ENCODE measurements at places on chromosomes 7 and 10.

DNA sequence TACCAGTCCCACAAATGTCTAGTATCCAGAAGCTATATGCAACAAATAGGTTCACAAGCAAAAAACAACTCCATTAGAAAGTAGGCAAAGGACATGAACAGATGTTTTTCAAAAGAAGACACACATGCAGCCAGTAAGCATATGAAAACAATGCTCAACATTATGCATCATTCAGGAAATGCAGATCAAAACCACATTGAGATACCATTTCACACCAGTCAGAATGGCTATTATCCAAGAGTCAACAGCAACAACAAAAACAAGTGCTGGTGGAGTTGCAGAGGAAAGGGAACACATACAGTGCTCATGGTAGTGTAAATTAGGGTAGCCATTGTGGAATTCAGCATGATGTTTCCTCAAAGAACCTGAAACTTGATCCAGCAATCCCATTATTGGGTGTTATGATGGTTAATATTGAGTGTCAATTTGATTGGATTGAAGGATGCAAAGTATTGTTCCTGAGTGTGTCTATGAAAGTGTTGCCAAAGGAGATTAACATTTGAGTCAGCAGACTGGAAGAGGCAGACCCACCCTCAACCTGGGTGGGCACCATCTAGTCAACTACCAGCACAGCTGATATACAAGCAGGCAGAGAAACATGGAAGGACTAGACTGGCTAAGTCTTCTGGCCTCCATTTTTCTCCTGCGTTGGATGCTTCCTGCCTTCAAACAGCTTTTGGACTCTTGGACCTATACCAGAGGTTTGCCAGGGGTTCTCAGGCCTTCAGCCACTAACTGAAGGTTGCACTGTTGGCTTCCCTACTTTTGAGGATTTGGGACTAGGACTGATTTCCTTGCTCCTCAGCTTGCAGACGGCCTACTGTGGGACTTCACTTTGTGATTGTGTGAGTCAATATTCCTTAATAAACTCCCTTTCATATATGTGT lies 218.4 kb upstream of the SEMA3D start:
- no peak for DNase-seq

DNA sequence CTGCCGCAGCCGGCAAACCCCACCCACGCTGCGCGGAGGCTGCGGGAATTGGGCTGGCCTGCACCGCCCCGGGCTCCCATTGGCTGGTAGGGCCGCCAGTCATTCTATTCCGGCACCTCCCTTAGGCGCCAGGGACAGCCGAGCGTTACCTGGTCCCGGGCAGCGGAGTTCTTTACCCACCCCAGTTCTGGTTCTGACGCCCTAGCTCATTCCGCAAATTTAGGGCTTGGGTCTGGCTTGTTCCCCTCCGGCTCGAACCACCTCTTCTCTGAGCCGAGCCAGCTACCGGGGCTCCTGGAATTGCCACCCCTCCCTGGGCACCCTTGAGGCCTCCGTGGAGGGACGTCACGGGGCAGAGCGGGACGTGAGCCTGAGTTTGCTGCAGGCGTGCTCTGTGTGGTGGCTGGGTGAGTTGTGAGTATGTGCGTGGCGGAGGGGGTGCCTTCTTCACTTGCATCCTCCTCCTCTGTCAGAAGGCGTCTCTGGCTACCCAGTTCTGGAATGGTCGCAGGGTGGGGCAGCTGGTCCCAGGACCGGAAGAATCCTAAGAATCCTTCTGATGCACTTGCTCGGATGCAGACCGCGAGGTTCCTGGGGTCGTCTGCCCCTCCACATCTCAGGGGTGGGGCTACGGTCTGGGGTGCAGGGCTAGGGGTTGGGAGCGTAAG lies at the start of the genes PDZD7 and SFXN3:
Gene PDZD7 (minus strand): TSS at position 2 of the 668 bp plus-strand sequence. CDS start 910 bp downstream, outside the sequence.
Gene SFXN3 (plus strand): TSS at position 107 of the 668 bp plus-strand sequence. CDS start 3,461 bp downstream, outside the sequence.
- no peak for DNase-seq

GRCh38 chr10:6743291-6743849 lies 163.3 kb upstream of the PRKCQ start:
- no peak for DNase-seq

DNA sequence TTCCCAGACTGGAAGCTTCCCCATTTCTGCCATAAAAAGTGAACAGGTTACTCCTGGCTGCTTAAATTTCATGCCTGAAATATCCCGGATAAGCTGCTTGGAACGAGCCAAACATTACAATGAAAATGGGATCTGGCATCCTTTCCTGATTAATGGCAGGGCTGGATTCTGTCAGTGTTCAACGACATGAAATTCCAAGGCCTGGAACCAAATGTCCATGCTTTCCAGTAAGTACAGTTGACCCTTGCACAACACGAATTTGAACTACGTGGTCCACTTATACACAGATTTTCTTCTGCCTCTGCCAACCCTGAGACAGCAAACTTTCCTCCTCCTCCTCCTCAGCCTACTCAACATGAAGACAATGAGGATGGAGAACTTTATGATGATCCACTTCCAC lies 65.4 kb downstream of the SGMS1 start:
- DNase-seq, result no peak

DNA sequence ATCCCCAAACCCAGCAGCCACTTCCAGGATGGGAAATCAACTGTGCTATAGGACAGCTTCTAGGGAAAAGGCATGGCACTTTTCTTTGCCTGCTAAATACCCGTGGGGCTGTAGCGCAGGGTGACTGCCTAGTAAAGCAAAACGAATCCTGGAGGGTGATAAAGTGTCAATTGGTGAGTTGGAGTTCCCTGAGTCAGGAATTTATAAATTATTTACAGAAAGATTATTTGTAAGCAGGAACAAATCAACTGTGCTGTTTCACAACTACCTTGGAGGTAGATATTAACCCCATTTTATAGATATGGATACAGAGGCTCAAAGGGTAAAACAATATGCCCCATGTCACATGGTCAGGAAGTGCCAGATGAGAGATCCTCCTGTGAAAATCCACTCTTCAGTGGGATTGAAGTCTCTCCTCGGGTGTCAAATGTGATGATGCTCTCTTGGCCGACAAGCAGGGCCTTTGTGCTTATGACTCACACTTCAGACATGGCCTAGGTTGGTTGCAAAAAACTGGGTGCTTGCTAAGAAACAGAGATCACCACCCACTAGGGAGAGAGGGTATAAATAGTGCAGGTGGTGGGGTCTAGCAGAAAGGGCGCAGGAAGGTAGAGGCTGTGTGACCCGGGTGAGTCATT lies 383.2 kb upstream of the ZMIZ1 start:
- no peak for DNase-seq

- no peak for DNase-seq
Measured at GRCh38 chr7:116616555-116617059, 55.4 kb upstream of the MET start.

DNA sequence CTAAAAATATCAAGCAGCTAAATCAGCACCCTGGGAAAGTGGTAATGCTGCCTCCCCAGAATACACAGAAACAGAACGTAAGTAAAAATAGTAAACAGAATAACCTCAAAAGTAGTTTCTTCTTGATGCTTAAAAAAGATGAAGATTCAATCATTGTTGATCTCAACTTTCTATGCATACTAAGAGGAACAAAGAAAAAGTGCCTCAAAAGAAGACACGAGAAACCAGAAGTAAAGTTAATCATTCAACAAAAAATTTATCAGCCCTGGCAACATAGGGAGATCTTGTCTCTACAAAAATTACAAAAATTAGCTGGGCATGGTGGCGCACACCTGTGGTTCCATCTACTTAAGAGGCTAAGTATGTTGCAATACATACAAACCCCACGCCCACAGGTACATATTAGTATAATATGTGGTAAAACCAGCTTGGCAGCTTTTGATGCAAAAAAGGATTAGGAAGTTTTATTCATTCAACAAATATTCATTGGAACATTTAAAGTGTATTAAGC lies 153.7 kb downstream of the NRBF2 start:
- DNase-seq, result no peak

GRCh38 chr7:100130608-100131453 lies 4.1 kb downstream of the MBLAC1 start:
- DNase-seq, result no peak

- no peak for DNase-seq
Measured at GRCh38 chr7:27377988-27378387, 135.4 kb downstream of the EVX1 start.

DNA sequence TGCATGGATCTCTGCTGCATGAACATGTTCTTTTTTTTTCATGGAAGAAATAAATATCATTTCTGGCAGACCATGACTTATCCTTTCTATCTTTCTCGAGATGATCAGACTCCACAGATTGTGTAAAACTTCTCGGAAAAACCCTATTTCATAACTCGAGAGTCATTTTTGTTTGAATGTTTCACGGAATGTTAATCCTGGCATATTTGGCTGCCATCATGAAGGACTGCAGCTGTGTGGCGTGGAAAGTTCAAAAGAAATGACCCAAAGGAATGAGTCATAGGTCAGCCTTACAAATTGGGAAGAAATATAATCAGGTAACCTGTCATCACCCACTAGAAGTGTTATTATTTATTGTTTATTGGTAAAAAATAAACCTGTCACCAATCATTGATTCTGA lies 566.8 kb downstream of the SDK1 start:
- DNase-seq, result no peak

DNA sequence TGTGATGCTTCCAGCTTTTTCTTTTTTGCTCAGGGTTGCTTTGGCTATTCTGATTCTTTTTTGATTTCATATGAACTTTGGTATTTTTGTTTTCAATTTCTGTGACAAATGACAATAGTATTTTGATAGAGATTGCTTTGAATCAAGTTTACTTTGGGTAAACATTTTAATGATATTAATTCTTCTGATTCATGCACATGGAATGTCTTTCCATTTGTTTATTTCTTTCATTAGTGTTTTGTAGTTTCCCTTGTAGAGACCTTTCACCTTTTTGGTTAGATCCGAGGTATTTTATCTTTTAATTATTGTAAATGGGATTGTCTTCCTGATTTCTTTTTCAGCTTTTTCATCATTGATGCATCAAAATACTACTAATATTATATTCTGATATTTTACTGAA lies 93.2 kb downstream of the LANCL2 start:
- no peak for DNase-seq

- no peak for DNase-seq
Measured at GRCh38 chr10:17497446-17498030, 43.1 kb upstream of the ST8SIA6 start.

- no peak for DNase-seq
Measured at GRCh38 chr7:422886-423225, 96.8 kb downstream of the PDGFA start.

Data from glomerular endothelial cell (primary cell).